ENCODE measurements at places on chromosomes 5 and 9. TPM values are rescaled to one million over a fixed set of nuclear protein-coding genes. Genes with fewer than 3 reads are reported as not detected.

DNA sequence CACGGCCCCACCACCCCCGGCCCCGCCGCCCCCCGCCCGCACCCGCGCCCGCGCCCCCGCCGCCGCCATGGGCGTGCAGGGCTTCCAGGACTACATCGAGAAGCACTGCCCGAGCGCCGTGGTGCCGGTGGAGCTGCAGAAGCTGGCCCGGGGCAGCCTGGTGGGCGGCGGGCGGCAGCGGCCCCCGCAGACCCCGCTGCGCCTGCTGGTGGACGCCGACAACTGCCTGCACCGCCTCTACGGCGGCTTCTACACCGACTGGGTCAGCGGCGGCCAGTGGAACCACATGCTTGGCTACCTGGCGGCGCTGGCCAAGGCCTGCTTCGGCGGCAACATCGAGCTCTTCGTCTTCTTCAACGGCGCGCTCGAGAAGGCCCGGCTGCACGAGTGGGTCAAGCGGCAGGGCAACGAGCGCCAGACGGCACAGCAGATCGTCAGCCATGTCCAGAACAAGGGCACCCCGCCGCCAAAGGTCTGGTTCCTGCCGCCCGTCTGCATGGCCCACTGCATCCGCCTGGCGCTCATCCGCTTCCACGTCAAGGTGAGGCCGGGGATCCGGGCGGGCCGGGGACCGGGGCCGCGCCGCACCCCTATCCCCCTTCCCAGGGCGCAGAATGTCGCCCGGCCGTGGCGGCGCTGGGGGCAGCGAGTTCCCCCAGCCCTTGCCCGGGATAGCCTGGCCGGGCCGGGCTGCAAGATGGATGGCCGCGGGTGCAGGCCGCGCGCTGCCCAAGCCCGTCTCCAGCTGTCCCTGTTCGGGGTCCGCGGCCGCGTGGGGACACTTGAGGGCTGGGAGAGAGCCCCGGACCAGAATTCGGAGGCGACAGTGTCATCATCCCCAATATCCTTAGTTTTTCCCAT is 594 bp downstream of the FAM120A start:
- no peak for DNase-seq
- H3K27ac ChIP-seq = peak overlapping the region; percentile 95
- peaks cover 58% of the 10 kb centered on the region for H3K4me1 ChIP-seq
- H3K36me3 ChIP-seq = no peaks in the 10 kb centered on the region
- H3K27me3 ChIP-seq = no peaks in the 10 kb centered on the region

GRCh38 chr9:72952914-72953313 is at the start of gene ALDH1A1:
ALDH1A1 (minus strand) TSS chr9:72953053; CDS start chr9:72953000, 53 bp downstream.
- peak within 1 kb of the TSS; percentile 75 for H3K27ac ChIP-seq
- peak within 1 kb of the TSS; percentile 43 for H3K4me3 ChIP-seq
- DNase-seq = no peak

The CCDC69 gene
- 84.5 TPM for total RNA-seq

The GPR151 gene
- not detected for total RNA-seq

The NRARP gene
- total RNA-seq = 29.5 TPM

The LRRC19 gene
- not detected for total RNA-seq

The CDC20B gene
- total RNA-seq = not detected

The AGPAT2 gene
- total RNA-seq = 87.2 TPM

DNA sequence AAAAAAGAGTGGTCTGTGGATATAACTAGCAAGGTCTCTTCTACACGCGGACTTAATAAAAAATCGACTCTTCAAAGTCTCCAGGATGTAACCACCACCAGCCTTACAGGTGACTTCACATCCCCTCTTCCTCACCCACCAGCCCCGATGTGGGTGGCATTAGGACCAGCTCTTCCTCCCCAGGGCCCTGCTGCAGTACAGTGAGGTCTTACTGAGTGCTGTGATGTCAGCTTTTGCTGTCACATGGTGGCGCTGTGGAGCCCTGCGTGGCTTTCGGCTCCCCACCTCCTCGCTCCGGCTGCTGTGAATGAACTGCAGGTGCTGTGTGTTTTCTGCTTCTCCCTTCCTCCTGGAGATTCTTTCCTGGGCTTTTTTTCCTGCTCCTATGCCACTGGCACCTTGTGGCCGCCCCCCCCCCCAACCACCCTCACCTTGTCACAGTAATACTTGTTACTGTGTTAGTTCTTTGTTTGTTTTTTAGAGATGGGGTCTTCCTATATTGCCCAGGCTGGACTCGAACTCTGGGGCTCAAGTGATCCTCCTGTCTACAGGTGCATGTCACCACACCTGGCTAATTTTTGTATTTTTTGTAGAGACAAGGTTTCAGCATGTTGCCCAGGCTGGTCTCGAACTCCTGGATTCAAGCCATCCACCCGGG is 15.8 kb upstream of the RAPGEF1 start:
- DNase-seq = no peak
- H3K4me3 ChIP-seq = no peak overlapping the region
- no peaks in the 10 kb centered on the region for H3K27me3 ChIP-seq
- no peaks in the 10 kb centered on the region for H3K36me3 ChIP-seq
- H3K4me1 ChIP-seq = peaks cover 6% of the 10 kb centered on the region
- no peak overlapping the region for H3K27ac ChIP-seq

The FRMD3 gene
- 13.8 TPM for total RNA-seq

DNA sequence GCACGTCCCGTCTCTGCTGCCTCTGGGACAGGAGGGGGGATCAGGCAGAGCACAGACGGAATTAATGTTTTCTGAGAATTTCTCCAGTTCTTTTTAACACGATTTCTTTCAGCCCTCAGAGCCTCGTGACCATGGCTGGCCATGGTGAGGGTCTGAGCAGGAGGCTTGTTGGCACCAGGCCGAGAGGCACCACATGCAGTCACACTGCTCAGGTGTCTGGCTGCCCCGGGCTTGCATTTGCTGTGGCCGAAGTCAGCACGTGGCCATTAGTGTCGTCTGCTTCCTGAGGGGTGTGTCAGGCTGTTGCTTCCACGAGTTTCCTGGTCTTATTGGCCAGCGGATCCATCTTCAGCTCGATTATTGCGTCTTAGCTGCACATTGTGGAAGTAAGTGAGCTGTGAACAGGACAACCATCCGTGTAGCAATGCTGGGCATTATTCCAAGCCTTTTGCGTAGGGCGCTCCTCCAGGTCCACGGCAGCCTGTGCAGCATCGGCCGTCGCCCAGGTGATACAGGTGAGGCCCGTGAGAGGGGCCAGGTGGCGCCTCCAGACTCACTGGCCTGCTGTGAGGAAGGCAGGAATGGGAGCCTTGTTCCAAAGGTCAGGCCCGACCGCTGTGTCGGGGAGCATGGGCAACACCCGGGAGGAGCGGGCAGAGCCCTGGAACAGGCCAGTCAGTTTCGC is 114.2 kb upstream of the CACNA1B start:
- H3K36me3 ChIP-seq = peaks cover 55% of the 10 kb centered on the region
- H3K4me3 ChIP-seq = no peak overlapping the region
- H3K27me3 ChIP-seq = no peaks in the 10 kb centered on the region
- H3K27ac ChIP-seq = no peak overlapping the region
- no peak for DNase-seq
- H3K4me1 ChIP-seq = no peaks in the 10 kb centered on the region

The SEPTIN8 gene
- total RNA-seq = 52.8 TPM

DNA sequence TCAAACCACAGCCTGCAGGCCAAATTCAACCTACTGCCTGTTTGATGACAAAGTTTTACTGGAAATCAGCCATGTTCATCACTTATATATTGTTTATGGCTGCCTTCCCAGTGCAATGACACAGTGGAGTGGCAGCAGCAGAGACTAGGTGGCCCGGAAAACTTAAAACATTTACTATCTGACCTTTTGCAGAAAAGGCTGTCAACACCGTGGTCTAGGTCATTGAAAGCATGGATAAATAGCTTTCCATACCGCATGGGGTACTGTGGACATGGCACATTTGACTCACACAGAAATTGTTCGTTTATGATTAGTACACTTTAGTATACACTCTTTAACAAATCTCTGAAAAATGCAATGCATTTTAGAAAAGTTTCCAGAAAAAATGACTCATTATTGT is 298.3 kb upstream of the EFNA5 start:
- H3K27ac ChIP-seq = no peak overlapping the region
- H3K4me1 ChIP-seq = no peaks in the 10 kb centered on the region
- no peak overlapping the region for H3K4me3 ChIP-seq
- H3K36me3 ChIP-seq = no peaks in the 10 kb centered on the region
- no peaks in the 10 kb centered on the region for H3K27me3 ChIP-seq

The NUDT2 gene
- 18.4 TPM for total RNA-seq

The PKD2L2 gene
- not detected for total RNA-seq

The IL4 gene
- total RNA-seq = not detected

- no peak for DNase-seq
- no peak overlapping the region for H3K27ac ChIP-seq
Observed at GRCh38 chr9:85909390-85909789, 31.6 kb upstream of the NAA35 start.

DNA sequence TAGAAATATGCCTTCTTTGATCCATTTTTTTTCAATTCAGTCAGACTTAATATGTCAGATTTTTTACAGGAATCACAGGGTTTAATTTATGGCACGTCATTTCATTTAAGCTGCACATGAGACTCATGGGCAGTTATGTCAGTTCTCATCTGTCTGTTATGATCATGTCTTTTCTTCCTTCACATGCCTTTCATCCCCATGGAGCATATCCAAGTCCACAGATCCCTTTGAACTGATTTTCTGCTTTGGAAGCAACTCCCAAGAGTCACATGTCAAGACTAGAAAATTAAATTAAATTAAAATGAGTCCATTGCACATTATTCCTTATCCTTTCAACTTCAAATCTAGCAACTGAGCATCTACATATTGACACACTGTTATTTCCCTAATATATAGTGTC is 1274.0 kb upstream of the C9orf72 start:
- H3K4me3 ChIP-seq = no peak overlapping the region
- no peak for DNase-seq
- H3K4me1 ChIP-seq = no peaks in the 10 kb centered on the region
- no peak overlapping the region for H3K27ac ChIP-seq

- H3K27ac ChIP-seq = no peak overlapping the region
- no peak overlapping the region for H3K4me3 ChIP-seq
- no peak for DNase-seq
- H3K27me3 ChIP-seq = no peaks in the 10 kb centered on the region
Observed at GRCh38 chr5:1461396-1461795, 16.2 kb upstream of the SLC6A3 start.

GRCh38 chr9:2817999-2818803 is 25.7 kb downstream of the PUM3 start:
- H3K27ac ChIP-seq = peak overlapping the region; percentile 19
- peaks cover 4% of the 10 kb centered on the region for H3K36me3 ChIP-seq
- peaks cover 8% of the 10 kb centered on the region for H3K4me1 ChIP-seq
- H3K27me3 ChIP-seq = no peaks in the 10 kb centered on the region
- DNase-seq = no peak
- H3K4me3 ChIP-seq = no peak overlapping the region
